ENCODE measurements at places on chromosomes 7 and 10.

DNA sequence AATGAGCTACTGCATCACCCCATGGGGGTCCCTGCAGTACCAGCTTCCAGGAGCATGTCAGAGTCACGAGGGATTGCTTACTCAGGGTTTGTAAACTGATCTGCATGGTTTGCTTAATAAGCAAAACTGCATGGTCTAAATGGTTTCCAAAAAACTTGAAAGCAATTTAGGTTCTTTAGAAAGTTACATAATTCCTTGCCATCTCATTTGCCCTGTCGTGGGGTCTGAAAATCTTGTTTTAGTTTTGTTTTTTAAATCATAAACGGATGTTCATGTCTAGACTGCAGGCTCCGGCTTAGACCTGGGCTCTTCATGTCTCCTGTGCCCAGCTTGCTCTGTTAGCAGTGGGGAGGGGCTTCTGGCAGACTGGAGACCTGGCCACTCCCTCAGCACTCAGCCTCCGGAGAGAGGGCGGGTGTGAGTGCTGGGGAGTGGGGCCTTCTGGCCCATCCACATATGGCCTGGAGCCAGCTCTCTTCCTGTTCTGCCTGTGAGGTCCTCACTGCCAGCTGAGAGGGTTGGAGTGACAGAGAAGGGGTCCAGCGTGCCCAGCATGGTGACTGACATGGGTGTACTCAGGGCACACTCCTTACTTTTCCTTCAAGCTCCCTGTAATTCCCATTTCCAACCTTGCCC, 17.5 kb downstream of the PRF1 start:
- no peak for DNase-seq

DNA sequence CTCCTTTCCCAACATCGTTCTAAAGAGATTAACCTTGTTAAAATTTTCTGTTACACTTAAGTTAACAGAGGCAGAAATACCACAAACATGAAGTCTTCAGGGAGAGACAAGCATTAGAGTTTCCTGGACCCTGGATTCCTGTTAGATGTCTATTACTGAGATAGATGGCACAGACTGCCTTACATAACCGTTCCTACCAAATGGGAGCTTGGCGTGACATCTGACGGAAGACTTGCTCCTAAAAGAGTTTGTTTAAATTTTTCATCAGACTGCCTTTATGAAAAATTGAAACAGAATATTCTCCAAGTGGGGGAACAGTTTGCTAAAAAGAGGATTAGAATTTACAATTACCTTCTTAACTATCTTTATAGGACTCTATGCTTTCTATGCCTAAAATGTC, 22.7 kb downstream of the ANK3 start:
- no peak for DNase-seq

DNA sequence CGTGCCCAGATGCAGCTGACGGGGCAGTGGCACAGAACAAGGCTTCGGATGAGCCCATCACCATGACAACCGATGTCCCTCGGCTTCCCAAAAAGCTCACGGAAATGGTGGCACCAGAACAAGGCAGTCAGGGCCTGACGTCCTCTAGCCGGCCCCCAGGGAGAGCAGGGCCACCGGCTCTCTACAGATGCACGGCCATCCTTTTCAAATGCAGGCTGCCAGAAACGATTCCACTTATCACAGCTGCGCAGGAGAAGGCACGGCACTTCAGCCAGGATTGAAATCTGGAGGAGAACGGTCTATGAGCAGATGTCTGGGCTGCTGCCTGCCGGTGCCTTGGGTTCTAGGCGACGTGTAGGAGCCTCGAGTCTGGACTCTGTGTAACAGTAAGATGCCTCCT, 223.8 kb downstream of the ZMYND11 start:
- DNase-seq = no peak

DNA sequence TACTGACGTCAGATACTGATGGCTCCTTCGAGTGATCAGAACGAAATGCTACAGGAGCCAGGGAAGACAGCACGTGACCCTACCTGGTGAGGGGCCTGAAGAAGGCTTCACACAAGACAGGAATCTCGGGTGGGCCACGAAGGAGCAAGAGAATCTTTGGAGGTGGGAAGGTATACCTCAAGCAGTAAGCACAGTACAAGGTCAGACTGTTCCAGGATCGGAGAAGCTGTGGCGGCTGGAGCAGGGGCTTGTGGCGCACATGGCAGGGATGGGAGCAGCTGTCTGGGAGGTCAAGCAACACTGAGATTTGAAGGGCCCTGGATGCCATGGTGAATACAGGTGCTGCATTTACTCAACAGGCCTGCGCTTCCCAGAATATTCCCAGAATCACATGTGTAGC, 45.4 kb downstream of the C10orf143 start:
- no peak for DNase-seq

DNA sequence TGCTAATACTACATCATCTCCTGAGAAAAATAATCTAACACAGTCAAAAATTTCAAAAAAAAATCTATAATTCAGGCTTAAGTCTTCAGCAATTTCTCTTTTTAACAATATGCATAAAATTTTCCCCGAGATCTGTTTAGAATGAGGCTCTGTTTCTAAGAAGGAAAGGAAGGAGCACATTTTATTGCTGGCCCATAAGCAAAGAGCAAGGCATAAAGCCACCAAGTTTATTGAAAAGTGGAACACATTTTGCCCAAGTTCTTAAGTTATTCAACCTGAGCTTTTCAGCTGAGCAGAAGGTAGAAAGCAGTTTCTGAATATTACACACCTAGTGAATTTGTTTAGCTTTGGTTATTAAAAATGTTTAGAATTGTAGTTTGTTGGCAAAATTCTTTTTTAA, 73.9 kb downstream of the AGMO start:
- DNase-seq = no peak

DNA sequence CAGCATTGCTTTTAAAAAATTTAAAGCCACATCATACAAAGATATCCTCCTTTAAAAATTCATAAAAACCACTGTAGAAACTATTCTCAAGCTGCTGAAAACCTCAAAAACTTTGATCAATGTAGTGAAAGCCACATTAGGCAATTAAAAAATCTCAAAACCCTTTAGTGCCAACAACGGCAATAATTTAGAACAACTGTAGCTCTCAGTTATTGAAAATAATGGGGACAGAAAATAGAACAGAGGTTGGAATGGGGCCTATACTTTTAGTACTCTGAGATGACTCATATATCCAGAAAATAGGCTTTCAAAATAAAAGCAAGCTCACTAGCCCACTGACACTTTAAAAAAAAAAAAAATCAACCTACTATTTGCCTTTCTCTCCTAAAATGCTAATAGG, 87.5 kb downstream of the GSAP start:
- peak; percentile 62 for DNase-seq

DNA sequence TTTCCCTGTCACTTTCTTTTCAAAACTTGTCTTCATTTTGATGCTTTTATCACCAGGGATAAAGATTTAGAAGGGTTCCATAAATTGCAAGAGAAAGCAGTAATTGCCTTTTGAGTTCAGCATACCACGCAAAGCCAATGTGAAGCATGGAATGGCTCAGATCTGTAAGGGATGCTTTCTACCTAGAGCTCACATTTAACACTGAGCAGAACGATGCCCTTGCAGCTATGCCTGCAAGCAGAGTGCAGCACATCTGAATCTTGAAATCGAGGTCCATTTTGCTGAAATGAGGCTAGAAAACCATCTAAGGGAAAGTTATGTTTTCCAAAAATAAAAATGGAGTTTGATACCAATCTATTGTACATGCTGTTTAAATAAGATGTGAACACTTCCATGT, 171.2 kb upstream of the CELF2 start:
- DNase-seq = no peak

- no peak for DNase-seq
These were observed 323.4 kb downstream of the PARD3 start for GRCh38 chr10:34491678-34492077.

DNA sequence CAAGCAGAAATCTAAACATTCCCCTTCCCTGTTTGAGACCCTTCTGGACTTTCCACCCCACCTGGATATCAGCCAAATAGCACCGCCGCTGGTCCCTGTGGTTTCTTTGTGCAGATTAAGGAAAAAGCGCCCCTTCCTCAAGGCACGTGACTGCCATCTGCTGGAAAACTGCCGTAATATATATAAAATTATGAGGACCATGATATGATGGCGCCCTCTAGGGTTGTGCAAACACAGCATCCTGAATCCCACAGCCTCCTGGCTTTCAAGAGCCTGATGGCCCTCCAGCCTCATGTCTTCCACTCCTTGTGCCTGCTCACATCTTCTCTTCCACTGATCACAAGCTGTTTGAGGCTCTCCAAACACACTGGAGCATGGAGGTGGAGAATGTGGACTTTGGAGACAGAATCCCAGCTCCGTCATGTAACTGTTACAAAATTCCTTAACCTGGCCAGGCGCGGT, 121.3 kb downstream of the MYL10 start:
- peak; percentile 45 for DNase-seq

GRCh38 chr7:110522761-110523200, 568.1 kb upstream of the LRRN3 start:
- DNase-seq = no peak

All from GM03348 (cell line).